ENCODE measurements at places on chromosomes 1 and 21.

- DNase-seq: no peak
These were observed 13.4 kb downstream of the FTCD start for GRCh38 chr21:46141767-46142581.

GRCh38 chr1:43199093-43199726 lies 27.1 kb downstream of the CFAP57 start:
- no peak for DNase-seq

GRCh38 chr1:164675342-164675904 lies 116.4 kb downstream of the PBX1 start:
- peak; percentile 15 for DNase-seq

DNA sequence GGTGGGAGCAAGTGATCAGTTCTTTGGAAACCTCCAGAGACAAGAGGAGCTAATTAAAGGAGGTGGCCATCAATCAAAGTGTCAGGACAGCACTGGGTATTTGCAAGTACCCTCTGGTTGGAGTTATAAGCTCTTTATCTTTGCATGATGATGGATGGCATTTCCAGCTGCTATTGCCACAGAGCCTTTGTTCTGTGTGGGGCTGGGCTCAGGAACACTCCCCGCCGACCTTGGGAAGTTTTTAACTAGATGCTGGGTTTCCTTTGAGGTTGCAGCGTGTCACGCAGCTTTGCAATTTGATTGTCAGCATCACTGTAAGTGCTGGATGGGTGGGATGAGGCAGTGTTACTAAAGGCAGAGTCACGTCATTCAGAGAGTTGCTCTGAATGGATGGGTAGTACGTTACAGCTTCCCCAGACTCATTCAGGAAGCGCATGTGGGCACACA lies 68.9 kb downstream of the CNIH3 start:
- DNase-seq: peak; percentile 28

GRCh38 chr1:215523906-215524305 lies 43.2 kb upstream of the KCTD3 start:
- peak; percentile 36 for DNase-seq

DNA sequence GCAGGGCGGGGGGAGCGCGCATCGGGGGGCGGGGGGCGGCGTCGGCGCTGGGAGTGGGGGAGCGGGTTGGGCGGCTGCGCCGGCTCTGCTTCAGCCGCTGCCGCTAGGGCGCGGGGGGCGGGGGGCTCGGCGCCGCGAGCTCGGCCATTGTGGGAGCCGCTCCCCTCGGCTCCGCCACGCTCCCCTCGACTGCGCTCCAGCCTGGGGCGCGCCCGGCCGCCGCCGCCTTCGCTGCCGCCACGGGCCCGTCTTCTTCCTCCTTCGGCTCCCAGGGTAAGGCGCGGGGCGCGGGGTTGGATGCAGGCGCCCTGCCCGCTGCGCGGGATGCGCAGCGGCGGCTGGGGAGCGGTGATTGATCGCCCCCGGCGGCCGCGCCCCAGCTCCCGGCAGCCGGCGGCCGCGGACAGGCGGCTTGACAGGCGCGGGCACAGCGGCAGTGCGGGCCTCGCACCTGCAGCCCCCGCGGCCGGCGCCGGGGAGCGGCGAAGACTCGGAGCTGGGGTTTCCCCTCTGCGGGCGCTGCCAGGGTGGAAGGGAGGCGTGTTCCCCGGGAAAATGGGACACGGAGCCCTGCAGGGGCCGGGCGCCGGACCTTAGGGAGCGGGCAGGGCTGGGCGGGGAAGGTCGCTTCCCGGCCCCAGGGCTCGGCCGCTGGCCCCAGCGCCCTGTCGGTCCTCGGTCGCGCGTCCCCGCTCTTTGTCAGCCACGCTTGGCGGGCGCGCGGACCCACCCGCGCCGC lies 55.3 kb downstream of the NDUFS5 start:
- no peak for DNase-seq

GRCh38 chr1:244322181-244322580 lies 129.5 kb downstream of the ADSS2 start:
- DNase-seq: no peak

DNA sequence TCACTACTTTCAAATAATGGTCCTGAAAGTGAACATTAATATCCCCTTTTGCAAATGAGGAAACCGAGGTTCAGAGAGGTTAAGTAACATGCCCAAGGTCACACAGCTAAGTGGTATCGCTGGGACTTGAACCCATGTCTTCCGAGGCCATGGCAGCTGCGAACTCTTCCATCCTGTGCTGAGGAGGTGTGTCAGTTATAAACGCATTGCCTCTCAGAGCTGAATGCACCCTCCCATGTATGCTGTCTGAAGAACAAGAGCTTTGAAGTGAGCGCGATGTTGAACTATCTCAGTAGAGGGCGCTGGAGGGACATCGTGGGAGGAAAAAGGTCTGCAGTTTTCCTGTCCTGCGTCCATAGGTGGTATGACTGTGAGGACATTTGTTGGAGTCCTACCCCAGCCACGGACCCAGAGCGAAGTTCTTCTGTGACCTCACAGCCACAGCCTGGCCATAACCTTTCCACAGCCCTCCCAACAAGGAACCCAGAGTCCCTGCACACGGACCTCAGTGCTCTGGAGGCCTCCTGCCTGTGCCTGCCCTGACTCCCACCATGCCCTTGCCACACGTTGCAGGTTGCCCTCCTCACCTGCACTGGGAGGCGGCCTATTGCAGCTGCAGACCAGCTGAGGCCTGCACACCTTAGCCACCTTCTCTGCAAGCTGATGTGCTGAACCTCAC lies 7.5 kb downstream of the MYOC start:
- peak; percentile 84 for DNase-seq

- DNase-seq: no peak
These were observed 75.5 kb downstream of the CAMK2N1 start for GRCh38 chr1:20410503-20410902.

DNA sequence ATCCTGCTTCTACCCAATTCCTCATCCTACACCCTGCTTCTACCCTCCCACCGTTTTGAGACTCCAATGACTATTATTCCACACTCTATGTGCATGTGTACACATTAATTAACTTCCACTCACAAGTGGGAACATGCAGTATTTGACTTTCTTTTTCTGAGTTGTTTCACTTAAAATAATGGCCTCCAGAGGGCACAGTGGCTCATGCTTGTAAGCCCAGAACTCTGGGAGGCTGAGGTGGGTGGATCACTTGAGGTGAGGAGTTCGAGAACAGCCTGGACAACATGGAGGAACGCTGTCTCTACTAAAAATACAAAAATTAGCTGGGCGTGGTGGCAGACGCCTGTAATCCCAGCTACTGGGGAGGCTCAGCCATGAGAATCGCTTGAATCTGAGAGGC lies 464.8 kb downstream of the PTBP2 start:
- DNase-seq: no peak

- peak; percentile 46 for DNase-seq
These were observed 64.2 kb downstream of the ACOT7 start for GRCh38 chr1:6329396-6329795.

DNA sequence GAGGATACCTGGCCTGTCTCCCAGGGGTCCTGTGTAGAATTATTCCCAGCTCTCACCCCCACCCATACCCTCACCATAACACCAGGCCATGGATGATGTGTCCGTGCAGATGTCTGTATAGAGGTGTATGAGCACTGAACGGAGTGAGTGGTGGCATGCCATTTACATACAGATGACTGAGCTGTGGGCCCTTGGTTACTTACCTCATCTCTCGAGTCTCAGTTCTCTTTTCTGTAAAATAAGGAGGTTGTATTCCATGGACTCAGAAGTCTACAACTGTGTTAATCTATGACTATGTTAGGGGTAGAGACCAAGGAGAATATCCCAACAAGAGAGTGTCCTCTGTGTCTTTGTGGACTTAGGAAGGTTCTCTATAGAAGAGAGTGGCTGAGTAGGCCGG lies 65.6 kb upstream of the CD1D start:
- DNase-seq: no peak

GRCh38 chr1:228837817-228838716 lies 102.8 kb downstream of the RHOU start:
- peak; percentile 60 for DNase-seq

- peak; percentile 87 for DNase-seq
These were observed 24.8 kb downstream of the HSD3B1 start for GRCh38 chr1:119531606-119532323.

- DNase-seq: no peak
These were observed 22.2 kb upstream of the OSBPL9 start for GRCh38 chr1:51594716-51595115.

- no peak for DNase-seq
These were observed 27.0 kb upstream of the GNPAT start for GRCh38 chr1:231213831-231214573.

GRCh38 chr1:87330885-87331364 lies 2.2 kb downstream of the LMO4 start:
- no peak for DNase-seq

- DNase-seq: no peak
These were observed 211.1 kb downstream of the PBX1 start for GRCh38 chr1:164770131-164770529.

- DNase-seq: no peak
These were observed 589.7 kb downstream of the PTPRU start for GRCh38 chr1:29825941-29826415.

DNA sequence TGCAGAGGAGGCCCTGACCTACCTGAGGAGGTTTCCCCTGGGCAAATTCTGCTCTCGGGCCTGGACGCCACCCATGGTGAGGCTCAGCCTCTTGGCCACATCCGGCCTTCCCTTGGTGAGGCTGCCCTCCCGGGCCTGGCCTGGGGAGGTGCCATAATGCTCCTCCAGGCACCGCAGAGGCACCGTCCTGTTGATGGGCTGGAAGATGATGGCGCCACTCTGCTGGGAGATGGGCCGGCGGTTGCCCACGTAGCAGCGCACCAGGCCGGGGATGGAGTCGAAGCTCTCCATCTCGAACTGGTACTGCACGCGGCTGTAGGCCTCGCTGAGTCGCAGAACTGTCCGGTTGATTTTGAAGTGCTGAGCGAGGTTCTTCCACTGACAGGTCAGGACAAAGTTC lies 92.7 kb downstream of the BCAR3 start:
- no peak for DNase-seq

- DNase-seq: peak; percentile 7
These were observed 11.7 kb upstream of the FCMR start for GRCh38 chr1:206933333-206933945.

- DNase-seq: peak; percentile 74
These were observed 58.5 kb downstream of the SLC25A24 start for GRCh38 chr1:108141621-108142020.

GRCh38 chr1:21625390-21626190 lies 43.6 kb downstream of the RAP1GAP start:
- no peak for DNase-seq

- no peak for DNase-seq
These were observed 92.5 kb upstream of the ADGRL2 start for GRCh38 chr1:81708250-81708649.

DNA sequence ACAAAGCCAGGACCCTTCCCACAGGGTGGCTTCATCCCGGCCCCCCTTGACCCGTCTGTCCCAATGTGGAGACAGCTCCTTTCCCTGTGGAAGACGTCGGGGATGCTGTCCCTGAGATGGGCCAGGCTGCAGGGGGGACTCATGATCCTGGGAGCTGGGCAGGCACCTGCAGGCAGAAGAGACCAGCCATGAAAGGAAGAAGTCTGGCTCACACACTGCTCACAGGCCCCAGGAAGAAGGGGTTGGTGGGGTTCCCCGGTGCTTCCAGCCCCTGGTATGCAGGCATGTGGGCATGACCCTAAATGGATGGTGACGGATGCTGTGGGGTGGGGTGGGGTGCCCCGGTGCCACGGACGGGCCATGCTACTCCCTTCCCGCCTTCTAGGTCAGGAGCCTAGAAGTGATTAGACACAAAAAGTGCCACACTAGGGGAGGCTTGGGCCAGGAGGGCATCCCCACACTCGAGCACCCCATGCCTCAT lies 8.3 kb downstream of the ACTRT2 start:
- no peak for DNase-seq

GRCh38 chr1:242811092-242811840 lies 286.8 kb upstream of the PLD5 start:
- DNase-seq: peak; percentile 16

- DNase-seq: peak; percentile 33
These were observed at the start of gene RGS18 for GRCh38 chr1:192158181-192158580. Gene RGS18 (plus strand): TSS chr1:192158462. CDS start chr1:192158638, 176 bp downstream.

GRCh38 chr1:99788896-99789295 lies 22.5 kb upstream of the FRRS1 start:
- DNase-seq: no peak

DNA sequence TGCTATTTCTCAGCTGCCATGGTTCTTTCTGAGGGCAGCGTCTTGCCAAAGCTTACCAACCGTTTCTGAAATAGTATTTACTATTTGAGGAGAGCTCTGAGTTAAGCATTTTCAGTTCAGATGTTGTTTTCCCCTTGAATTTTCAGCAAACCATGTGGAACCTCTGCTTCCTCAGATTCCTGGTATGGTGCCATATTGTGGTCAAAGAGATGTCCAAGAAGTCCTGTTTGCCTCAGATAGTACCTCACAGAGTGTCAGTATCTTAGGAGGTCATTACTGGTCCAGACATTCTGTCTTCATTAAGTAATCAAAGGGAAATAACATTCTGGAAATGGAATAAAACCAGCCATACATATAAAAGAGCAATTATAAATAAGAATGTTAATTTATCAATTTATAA lies 36.6 kb downstream of the VANGL2 start:
- DNase-seq: no peak

GRCh38 chr1:204108312-204109141 lies 35.6 kb downstream of the SOX13 start:
- no peak for DNase-seq

DNA sequence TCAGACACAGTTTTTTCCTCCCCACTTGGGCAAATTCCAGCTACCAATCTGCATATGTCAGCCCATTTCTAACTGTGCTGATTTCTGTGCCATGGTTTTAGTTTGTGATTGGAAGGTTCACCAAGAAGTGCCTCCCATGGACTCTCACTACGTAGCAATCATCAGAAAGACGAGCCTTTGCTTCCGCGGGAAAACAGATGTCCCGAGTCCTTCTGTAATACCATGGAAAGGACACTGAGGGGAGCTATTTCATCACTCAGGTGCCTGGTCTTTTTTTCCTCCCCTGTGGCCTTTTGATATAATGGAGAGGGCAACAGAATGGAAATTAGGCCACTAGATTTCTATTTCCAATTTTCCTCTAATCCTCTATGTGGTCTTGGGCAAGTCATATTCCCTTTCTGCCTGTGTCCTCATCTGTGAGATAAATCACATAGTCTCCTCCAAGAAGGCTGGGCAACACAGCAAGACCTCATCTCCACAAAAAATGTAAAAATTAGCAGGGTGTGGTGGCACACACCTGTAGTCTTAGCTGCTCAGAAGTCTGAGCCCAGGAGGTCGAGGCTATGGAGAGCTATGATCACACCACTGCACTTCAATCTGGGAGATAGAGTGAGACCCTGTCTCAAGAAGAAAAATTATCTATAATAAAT lies 24.8 kb downstream of the LEMD1 start:
- peak; percentile 54 for DNase-seq

DNA sequence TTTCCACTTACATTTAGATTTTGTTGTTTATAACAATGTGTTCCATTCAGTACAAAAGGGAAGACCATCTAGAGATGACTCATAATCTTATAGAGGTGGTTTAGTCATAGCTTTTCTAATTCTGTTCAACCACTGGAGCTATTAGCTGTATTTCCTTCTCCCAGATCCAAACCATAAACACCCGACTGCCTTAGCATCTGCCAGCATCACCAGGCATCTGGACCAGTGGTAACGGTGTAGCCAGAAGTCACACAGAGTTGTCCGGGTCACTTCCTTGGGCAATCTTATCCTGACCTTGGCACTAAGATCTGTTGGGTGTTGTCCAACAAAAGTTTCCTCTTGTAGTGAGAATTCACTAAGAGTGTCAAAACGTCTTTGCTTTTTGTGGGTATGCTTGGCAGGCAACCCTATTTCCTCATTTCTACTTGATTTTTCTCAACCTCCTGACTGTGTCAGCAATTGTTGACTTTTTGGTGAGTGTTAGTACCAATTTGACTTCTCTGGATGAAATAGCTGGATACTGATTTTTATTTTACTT lies 372.1 kb upstream of the B3GALT2 start:
- DNase-seq: peak; percentile 75

All from fibroblast of upper back skin (primary cell).